ENCODE measurements at places on chromosomes 1 and 21.
A peak's percentile ranks its signal among the peaks of the same experiment; 100 is the strongest.

DNA sequence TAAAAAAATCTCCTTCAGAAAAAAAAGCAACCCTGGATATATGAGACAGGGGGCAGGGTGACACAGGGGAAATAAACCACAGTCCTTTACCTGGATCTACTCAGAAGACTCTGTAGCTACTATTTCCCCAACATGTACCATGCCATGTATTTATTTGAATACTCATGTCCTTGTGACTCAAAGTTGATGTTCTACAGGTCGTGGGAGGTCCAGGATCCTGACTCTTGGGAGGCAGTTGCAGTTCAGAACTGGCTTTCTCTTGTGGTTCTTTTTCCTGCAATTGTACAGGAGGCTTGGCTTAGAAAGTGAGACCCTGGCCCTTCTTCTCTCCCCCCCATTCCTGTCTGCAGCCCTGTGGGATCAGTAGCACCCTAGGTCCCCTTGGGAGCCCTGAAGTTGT, 5.8 kb upstream of the IL24 start:
- DNase-seq: no peak

- DNase-seq: no peak
Observed at GRCh38 chr1:245516284-245516759, 361.5 kb downstream of the KIF26B start.

- DNase-seq: no peak
Observed at GRCh38 chr1:20216574-20216973, 30.3 kb upstream of the PLA2G2C start.

GRCh38 chr1:212196355-212196754, 88.9 kb upstream of the PPP2R5A start:
- DNase-seq: no peak

- DNase-seq: no peak
Observed at GRCh38 chr1:223714421-223714724, 2.0 kb downstream of the CAPN2 start.

DNA sequence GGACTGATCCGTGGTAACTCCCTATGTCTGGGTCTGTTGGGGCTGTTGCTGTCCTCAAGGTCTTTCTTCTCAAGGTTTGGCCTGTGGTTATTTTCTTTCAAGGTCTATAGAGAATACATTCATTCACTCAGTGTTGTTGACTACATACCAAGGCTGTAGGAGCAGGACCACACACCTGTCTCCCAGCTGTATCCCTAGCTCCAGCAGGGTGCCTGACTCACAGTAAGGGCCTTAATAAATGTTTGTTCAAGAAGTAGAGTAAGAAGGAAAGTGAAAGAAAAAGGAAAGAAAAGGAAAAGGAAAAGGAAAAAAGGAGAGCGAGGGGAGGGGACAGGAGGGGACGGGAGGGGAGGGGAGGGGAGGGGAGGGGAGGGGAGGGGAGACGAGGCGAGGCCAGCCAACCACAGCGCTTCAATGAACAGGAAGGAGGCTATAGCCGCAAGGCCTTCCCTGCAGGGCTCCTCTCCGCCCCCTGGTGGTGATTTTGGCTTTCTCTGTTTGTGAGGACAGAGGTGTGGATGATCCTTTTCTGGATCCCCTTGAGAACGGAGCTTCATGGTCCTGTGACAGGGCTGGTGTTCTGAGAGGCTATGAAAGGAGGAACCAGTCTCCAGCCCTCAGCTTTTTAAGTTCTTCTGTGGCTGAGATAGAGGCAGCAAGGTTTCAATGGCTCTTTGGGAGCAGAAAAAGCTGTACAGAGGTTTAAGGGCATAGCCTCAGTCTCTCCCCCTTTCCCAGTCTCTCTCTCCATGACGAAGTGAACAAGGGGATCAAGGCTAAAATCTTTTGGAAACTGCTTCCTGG, 30.6 kb upstream of the LCE5A start:
- DNase-seq: no peak

DNA sequence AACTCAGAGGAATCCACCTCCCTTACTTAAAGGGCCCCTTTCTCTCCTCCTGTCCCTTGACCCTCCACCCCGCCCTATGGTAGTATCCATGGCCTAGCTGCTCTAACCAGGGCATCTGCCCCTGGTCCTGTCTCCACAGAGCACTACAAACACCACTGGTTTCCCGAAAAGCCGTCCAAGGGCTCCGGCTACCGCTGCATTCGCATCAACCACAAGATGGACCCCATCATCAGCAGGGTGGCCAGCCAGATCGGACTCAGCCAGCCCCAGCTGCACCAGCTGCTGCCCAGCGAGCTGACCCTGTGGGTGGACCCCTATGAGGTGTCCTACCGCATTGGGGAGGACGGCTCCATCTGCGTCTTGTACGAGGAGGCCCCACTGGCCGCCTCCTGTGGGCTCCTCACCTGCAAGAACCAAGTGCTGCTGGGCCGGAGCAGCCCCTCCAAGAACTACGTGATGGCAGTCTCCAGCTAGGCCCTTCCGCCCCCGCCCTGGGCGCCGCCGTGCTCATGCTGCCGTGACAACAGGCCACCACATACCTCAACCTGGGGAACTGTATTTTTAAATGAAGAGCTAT, 1.7 kb downstream of the BTG2 start:
- DNase-seq: peak; percentile 43

DNA sequence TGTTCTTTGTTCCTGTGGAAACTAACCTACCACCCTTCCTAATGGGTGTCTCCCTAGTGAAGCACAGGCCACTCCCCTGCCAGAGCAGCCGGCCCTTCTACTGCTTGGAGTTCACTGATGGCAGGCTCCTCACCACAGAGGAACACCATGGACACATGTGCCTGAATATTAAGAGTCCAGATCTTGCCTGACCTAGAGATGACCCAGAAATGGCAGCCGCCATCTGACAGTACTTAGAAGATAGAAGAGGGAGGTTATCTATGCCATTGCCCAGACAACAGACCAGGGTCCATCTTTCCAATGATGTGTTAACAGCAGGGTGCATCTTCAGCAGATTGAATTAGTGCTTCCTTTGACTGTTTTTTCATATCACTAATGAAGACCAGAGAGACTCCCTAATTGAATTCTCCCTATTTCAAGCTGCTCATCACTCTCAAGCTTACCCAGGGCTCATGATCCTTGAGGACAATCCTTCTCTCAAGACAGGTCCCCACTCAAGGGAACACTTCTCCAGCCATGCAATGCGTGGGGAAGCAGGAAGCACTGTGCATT, 59.8 kb downstream of the PLEKHA6 start:
- DNase-seq: no peak

- DNase-seq: no peak
Observed at GRCh38 chr1:199743227-199743626, 284.3 kb upstream of the NR5A2 start.

DNA sequence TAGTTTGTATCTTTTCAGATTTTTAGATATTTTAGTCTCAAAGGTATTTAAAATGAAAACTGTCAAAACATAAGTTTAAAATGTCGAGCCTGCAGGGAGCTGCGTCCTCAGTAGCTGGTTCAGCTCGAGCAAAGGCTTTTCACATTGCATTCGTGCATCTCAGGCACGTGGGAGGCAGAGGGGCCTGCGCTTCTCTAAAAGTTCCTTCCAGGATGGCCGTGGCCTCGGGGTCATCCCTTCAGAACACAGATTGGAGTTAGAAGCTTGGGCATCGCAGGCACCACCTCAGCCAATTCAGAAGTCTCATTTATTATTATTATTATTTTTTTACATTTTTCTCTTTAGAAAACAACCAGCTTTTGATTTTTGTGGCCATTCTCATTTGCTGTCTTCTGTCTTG, 66.9 kb upstream of the DIP2A start:
- DNase-seq: no peak

- DNase-seq: no peak
Observed at GRCh38 chr1:18629659-18630510, 761 bp upstream of the PAX7 start.

GRCh38 chr1:226408285-226409184, 642 bp upstream of the PARP1 start:
- DNase-seq: peak; percentile 50

DNA sequence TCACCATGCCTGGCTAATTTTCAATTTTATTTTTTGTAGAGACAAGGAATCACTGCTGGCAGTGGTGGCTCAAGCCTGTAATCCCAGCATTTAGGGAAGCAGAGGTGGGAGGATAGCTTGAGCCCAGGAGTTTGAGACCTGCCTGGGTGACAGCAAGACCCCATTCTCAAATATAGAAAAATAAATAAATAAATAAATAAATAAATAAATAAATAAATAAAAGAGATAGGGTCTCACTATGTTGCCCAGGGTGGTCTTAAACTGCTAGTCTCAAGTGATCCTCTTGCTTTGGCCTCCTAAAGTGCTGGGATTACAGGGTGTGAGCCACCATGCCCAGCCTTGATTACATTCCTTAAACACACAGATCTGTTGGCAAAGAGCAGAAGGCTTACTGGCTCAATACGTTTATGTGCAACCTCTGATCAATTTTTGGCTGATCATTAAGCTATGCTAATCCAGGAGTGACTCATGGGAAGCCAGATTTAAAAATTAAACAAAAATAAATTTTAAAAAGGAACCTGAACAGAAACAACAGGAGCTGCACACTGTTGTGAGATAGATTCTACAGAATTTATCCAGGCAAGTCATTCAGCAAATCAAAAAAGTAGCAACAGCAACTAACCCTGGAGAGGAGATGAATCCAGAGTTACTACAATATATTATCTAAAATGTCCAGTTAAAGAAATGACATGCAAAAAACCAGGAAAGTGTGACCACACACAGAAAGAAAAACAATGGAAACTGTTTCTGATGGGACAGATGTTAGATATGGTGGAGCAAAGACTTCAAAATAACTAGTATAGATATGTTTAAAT, 79.4 kb downstream of the RPE65 start:
- no peak for DNase-seq

- DNase-seq: no peak
Observed at GRCh38 chr1:114524944-114525343, 13.9 kb upstream of the TRIM33 start.

- DNase-seq: no peak
Observed at GRCh38 chr1:198604975-198605374, 33.9 kb upstream of the PTPRC start.

GRCh38 chr1:116934586-116935207, 25.0 kb downstream of the PTGFRN start:
- DNase-seq: no peak

GRCh38 chr1:234342774-234343173, 30.5 kb upstream of the COA6 start:
- no peak for DNase-seq

DNA sequence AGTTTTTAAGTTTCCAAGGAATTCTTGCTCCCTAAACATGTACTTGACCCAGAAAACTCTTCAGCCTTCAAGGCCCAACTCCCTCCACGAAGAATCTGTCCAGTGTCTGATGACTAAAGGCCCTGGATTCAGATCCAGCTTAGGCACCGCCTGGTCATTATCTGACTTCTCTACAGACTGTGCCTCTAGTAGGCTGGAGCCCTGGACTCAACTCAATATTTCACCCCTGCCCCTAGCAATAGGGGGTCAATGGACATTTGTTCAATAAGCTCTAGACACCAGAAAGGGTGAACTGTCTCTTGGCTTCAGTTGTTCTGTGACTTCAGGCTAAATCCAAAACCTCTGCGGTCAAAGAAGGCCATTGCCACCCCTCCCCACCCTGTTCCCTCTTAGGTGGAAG, 34.5 kb downstream of the NUAK2 start:
- no peak for DNase-seq

GRCh38 chr1:63843884-63844283, 70.1 kb downstream of the ROR1 start:
- no peak for DNase-seq

- no peak for DNase-seq
Observed at GRCh38 chr1:204994086-204994862, 48.7 kb upstream of the CNTN2 start.

DNA sequence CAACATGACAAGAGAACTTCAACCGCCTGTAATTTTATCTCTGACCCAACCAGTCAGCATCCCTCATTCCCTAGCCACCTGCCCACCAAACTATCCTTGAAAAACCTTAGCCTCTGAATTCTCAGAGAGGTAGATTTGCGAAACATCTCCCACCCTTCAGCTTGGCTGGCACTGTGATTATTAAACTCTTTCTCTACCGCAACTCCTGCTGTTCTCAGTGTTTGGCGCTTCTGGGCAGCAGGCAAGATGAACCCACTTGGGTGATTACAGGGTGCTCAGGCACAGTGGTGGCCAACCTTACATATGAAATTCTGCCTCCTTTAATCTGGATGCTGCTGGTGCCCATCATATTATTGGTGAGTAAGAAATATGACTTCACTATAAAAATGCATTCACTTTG, 22.1 kb downstream of the CCDC190 start:
- no peak for DNase-seq

- no peak for DNase-seq
Observed at GRCh38 chr1:217077426-217077825, 354.2 kb upstream of the ESRRG start.

DNA sequence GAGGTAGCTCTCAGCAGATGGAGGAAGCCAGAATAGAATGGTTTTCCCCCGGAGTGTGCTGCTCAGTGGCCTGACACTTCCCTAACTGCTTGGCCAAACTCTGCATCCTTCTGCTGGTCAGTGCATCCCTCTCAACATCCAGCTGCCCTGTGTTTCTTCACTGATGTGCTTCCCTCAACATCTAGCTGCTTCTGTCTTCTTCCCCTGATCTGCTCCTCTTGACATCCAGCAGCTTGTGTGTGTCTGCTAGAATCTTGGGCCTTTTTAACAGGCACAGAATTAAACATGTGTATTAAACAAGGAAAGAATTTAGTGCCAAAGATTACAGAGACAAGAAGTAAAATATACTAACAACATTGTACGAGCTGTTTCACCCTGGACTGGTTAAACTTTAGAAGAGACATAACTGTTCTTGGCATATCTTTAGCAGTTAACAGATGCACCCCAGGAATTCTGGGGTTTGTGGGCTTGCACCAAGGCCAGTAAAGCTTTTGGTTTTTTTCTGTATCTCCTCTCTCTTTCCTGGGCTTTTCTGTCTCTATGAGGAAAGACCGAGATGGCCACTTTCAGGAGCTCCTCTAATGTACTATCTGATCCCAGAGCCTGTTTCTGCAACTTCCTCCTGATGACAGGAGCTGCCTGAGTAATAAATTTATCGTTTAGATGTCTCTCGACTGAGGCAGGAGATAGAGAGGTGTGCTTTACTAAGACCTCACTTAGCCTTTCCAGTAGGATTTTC, 34.8 kb upstream of the HSD3B1 start:
- DNase-seq: no peak

GRCh38 chr1:172934417-172934762, 116.4 kb downstream of the TNFSF18 start:
- DNase-seq: no peak

DNA sequence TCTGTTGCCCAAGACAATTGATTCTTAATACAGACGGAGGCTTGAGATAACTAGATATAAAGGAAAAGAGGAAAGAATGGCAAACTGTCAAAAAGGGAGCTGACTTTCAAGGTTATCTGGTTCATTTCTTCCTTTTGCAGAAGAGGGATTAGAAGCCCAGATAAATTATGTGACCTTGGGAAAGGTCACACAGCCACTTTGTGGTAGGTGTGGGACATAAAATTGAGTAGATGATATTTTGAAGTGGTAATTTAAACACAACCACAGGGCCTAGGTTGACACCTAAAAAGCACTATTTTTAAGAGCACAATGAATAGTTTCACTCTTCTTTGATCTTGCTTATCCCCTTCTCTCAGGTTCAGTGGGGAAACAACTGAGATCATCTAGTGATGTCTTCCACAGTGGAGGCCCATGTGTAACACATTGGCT, 16.9 kb upstream of the KIAA0040 start:
- DNase-seq: no peak

GRCh38 chr1:112337028-112337531, 58.9 kb upstream of the CTTNBP2NL start:
- DNase-seq: peak; percentile 57

All from right lobe of liver (tissue), 6 donors.